Breast epithelium (tissue), 4 donors: ENCODE measurements at places on chromosomes 4 and X. TPM values are rescaled to one million over a fixed set of nuclear protein-coding genes. Genes with fewer than 3 reads are reported as not detected.

The NMU gene
- total RNA-seq: not detected

DNA sequence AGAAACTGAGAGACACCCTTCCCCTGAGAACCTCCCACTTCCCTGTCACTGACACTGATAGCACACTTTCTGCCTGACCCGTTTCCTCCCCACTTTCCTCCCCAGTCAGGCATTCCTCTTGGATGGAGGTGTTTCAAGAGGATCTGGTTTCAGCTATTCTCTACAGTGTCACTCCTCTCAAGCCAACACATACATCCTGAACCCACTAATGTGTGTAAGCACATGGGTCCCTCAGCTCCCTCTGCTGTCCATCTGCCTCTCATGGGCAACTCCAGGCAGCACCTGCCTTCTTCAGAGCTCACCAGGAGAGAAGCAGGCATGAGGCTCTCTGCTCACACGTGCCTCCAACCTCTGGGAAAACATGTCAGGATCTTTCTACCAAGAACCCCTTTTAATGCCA, 207.6 kb downstream of the NAF1 start:
- H3K4me3 ChIP-seq: no peak overlapping the region
- no peak for DNase-seq
- no peaks in the 10 kb centered on the region for H3K4me1 ChIP-seq
- H3K27ac ChIP-seq: no peak overlapping the region

The POU3F4 gene
- not detected for total RNA-seq

DNA sequence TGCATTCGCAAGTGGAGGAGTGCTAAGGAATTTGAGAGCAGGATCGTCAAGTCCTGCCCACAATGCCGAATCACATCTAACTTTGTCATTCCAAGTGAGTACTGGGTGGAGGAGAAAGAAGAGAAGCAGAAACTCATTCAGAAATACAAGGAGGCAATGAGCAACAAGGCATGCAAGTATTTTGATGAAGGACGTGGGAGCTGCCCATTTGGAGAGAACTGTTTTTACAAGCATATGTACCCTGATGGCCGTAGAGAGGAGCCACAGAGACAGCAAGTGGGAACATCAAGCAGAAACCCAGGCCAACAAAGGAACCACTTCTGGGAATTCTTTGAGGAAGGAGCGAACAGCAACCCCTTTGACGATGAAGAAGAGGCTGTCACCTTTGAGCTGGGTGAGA, 100.2 kb upstream of the MED14 start:
- H3K27me3 ChIP-seq: no peaks in the 10 kb centered on the region
- DNase-seq: no peak
- H3K36me3 ChIP-seq: no peaks in the 10 kb centered on the region
- no peaks in the 10 kb centered on the region for H3K4me1 ChIP-seq
- H3K27ac ChIP-seq: no peak overlapping the region
- no peak overlapping the region for H3K4me3 ChIP-seq

DNA sequence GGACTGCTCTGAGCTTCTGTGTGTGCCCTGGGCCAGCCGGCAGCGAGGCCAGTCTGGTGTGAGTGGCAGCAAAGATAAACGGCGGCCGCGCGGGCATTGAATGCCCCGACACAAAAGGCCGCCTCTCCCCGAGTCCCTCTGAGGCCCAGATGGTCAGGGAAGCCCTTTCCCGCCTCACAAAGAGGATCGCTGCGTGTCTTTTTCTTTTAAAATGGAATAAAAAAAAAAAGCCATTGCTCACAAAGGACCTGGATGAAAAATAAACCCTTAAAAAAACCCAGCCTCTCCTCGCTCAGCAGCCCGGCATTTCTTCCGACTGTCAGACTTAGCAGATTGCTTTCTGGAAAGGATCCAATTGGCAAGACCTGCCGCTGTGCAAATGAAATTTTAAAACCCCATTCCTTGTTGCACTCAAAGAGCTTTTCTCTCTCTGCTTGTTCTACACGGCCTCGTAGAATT, 578.7 kb downstream of the BCOR start:
- H3K4me1 ChIP-seq: no peaks in the 10 kb centered on the region
- no peak for DNase-seq
- no peak overlapping the region for H3K27ac ChIP-seq

- H3K27ac ChIP-seq: no peak overlapping the region
- H3K36me3 ChIP-seq: no peaks in the 10 kb centered on the region
- H3K4me3 ChIP-seq: no peak overlapping the region
- DNase-seq: no peak
Measured at GRCh38 chr4:11623726-11624037, 195.0 kb upstream of the HS3ST1 start.
